ENCODE measurements at places on chromosomes 3 and 15. TPM values are rescaled to one million over a fixed set of nuclear protein-coding genes. Genes with fewer than 3 reads are reported as not detected.

ACKR2 gene
- total RNA-seq, result 0.77 TPM

- ATAC-seq, result peak; percentile 83
These were observed 46.4 kb upstream of the MBNL1 start for GRCh38 chr3:152222327-152222726.

DNA sequence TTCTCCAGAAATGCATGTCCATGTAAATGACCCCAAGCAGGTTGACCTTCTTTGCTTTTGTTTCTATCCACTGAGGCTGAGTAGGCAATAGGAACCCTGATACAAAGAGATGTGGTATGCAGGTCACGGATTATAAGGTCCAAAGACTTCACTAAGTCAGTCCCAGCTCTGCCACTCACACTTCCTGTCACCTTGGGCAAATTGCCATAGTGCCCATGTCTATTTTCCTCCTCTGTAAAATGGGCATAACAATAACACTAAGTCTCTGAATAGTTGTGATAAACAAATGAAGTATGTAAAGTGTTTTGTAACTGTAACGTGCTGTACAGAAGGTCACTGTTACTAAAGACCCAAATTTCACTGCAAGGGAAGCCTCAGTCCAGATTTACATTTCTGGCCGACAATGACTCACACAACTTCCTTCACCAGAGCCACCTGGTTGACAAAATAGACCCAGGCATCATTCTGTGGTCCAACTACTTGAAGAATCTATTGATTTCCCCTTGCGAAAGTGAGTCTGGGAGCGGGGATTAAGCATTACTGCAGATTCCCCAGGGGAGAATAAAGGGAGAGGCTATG is 175.4 kb upstream of the LPP start:
- ATAC-seq, result no peak

GRCh38 chr3:182058488-182058887 is 346.8 kb downstream of the SOX2 start:
- ATAC-seq, result no peak

PLA2G4D gene
- 0.09 TPM for total RNA-seq

Measured in activated T-helper 17 cell treated with anti-CD3 and anti-CD28 coated beads, Interleukin-2, amount 50 U/mL, for 72 hours (primary cell).